Psoas muscle (tissue), 8 donors: ENCODE measurements at places on chromosomes 1 and 21. TPM values are rescaled to one million over a fixed set of nuclear protein-coding genes. Genes with fewer than 3 reads are reported as not detected.

GRCh38 chr1:114154963-114155322, 1.3 kb upstream of the SYT6 start:
- no peak overlapping the region for H3K27ac ChIP-seq
- DNase-seq: no peak
- peaks cover 20% of the 10 kb centered on the region for H3K4me1 ChIP-seq
- peaks cover 60% of the 10 kb centered on the region for H3K27me3 ChIP-seq
- H3K4me3 ChIP-seq: peak overlapping the region; percentile 31
- no peaks in the 10 kb centered on the region for H3K36me3 ChIP-seq

GRCh38 chr1:1554926-1555915, 14.8 kb upstream of the TMEM240 start:
- H3K4me1 ChIP-seq: peaks cover 30% of the 10 kb centered on the region
- peak overlapping the region; percentile 14 for H3K4me3 ChIP-seq
- no peak for DNase-seq

- no peak for DNase-seq
- H3K27ac ChIP-seq: no peak overlapping the region
- peaks cover 5% of the 10 kb centered on the region for H3K27me3 ChIP-seq
- H3K4me3 ChIP-seq: no peak overlapping the region
Observed at GRCh38 chr1:28815533-28816185, 3.7 kb downstream of the OPRD1 start.

- peaks cover 13% of the 10 kb centered on the region for H3K4me1 ChIP-seq
- H3K4me3 ChIP-seq: no peak overlapping the region
- DNase-seq: no peak
- H3K27ac ChIP-seq: no peak overlapping the region
- no peaks in the 10 kb centered on the region for H3K36me3 ChIP-seq
Observed at GRCh38 chr1:221574529-221574928, 167.4 kb downstream of the DUSP10 start.

DNA sequence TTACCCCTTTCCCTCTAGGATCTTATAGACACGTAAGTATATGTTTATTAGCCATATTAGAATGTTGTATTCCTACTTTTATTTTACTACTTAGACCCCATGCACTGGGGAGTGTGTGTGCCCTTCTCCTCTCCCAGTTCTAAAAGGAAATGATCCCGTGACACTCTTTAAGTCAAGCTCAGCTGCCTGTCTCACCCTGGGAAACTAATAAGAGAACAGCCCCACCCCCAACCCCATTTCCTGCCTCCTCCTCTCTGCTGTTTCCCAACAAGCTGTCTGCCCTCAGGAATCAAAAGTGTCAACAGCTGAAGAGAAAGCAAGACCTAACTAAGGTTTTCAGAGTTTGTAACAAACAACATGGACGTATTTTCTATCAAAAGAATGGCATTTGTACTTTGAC, 92.6 kb upstream of the VAV3 start:
- no peak overlapping the region for H3K4me3 ChIP-seq
- no peak for DNase-seq
- no peak overlapping the region for H3K27ac ChIP-seq
- no peaks in the 10 kb centered on the region for H3K36me3 ChIP-seq
- H3K4me1 ChIP-seq: no peaks in the 10 kb centered on the region
- H3K27me3 ChIP-seq: no peaks in the 10 kb centered on the region

DNA sequence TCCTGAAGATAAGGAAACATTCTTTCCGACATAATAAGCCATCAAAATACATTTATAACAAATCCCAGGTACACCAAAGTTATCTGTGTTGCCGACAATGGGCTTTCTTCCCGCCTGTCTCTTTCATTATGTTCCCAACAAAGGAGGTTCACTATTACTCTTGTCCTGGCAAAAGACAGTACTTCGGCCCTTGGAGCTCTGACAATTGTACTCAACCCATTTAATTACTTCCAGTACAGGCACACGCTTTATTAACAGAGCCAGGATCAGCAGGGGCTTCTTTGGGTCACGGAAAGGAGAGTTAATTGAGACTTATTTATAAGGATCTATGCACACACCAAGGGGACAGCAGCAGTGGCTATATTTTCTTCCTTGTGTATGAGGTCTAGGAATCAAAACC, 46.6 kb upstream of the DUSP10 start:
- H3K36me3 ChIP-seq: no peaks in the 10 kb centered on the region
- no peak for DNase-seq
- no peak overlapping the region for H3K27ac ChIP-seq
- no peaks in the 10 kb centered on the region for H3K4me1 ChIP-seq

DNA sequence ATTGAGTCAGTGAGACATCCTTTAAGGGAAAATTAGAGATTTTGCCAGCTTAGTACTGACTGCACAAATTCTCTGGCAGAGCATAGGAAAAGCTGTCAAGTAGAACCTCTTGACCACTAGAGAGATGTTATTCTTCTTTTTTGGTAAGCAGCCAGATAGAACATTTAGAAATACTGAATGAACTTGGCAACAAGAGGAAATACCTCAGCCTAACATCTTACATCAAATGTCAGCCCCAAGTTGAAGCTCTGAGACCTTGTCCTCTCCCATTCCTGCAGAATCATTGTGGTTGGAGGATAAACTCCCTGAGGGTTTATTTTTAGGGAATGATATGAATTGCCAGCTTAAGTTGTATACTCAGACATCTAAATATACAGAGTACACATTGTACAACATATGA, 53.5 kb downstream of the MIGA1 start:
- no peaks in the 10 kb centered on the region for H3K27me3 ChIP-seq
- H3K4me3 ChIP-seq: peak overlapping the region; percentile 35
- peaks cover 72% of the 10 kb centered on the region for H3K4me1 ChIP-seq
- H3K27ac ChIP-seq: peak overlapping the region; percentile 98

- no peak for DNase-seq
- no peaks in the 10 kb centered on the region for H3K4me1 ChIP-seq
- no peak overlapping the region for H3K4me3 ChIP-seq
- H3K36me3 ChIP-seq: no peaks in the 10 kb centered on the region
Observed at GRCh38 chr1:206495493-206496046, 11.8 kb upstream of the RASSF5 start.

DNA sequence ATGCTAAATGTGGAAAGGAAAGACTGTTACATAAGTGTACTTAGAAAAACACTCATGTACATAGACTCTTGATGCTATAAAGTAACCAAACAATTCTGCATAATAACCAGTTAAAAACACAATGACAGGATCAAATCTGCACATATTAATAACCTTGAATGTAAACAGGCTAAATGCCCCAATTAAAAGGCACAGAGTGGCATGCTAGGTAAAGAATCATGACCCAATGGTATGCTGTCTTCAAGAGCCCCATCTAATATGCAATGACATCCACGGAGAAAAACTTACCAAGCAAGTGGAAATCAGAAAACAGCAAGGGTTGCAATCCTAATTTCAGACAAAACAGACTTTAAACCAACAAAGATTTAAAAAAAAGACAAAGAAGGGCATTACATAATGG, 644.8 kb upstream of the PKN2 start:
- H3K27ac ChIP-seq: no peak overlapping the region
- no peak overlapping the region for H3K4me3 ChIP-seq
- no peaks in the 10 kb centered on the region for H3K4me1 ChIP-seq
- H3K36me3 ChIP-seq: no peaks in the 10 kb centered on the region
- DNase-seq: no peak
- no peaks in the 10 kb centered on the region for H3K27me3 ChIP-seq

GRCh38 chr21:43639470-43640353, 19.6 kb downstream of the HSF2BP start:
- H3K4me3 ChIP-seq: no peak overlapping the region
- H3K27me3 ChIP-seq: no peaks in the 10 kb centered on the region
- no peak for DNase-seq

DNA sequence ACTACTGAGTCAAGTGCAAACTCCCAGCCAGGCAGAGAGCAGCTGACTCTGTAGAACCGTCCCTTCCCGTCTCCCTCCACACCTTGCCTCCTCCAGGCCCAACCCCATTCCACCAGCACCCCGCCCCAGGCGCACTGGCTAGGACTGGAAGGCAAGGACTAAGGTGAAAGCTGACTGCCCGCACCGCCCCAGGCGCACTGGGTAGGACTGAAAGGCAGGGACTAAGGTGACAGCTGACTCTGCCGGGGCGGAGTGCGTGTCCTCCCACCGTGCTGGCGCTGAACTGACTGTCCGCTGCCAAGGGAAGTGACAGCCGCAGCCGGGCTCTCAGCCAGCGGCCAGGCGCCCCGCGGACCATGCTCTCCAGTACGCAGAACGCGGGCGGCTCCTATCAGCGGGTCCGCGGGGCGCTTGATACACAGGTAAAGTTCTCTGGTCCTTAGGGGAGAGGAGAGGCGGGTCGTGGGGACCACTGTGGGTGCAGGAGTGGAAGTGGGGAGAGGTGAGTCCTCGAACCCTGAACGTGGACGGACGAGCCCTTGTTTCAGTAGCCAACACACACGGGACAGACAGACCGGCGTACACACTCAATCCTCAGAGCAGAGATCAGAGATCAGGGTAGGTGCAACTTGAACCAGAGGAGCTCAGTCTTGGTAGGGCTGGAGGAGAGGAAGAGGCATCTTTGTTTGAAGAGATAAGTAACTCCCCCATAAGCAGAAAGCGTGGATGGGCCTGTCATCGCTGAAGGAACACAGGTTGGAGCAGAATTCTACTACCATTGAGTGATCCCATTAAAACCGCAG, 58.0 kb downstream of the RBM11 start:
- H3K27ac ChIP-seq: no peak overlapping the region
- H3K4me1 ChIP-seq: no peaks in the 10 kb centered on the region
- no peaks in the 10 kb centered on the region for H3K27me3 ChIP-seq
- H3K36me3 ChIP-seq: no peaks in the 10 kb centered on the region
- peak; percentile 70 for DNase-seq

- H3K36me3 ChIP-seq: no peaks in the 10 kb centered on the region
- no peak overlapping the region for H3K4me3 ChIP-seq
- H3K4me1 ChIP-seq: no peaks in the 10 kb centered on the region
Observed at GRCh38 chr1:33852711-33853110, 11.2 kb upstream of the HMGB4 start.

DNA sequence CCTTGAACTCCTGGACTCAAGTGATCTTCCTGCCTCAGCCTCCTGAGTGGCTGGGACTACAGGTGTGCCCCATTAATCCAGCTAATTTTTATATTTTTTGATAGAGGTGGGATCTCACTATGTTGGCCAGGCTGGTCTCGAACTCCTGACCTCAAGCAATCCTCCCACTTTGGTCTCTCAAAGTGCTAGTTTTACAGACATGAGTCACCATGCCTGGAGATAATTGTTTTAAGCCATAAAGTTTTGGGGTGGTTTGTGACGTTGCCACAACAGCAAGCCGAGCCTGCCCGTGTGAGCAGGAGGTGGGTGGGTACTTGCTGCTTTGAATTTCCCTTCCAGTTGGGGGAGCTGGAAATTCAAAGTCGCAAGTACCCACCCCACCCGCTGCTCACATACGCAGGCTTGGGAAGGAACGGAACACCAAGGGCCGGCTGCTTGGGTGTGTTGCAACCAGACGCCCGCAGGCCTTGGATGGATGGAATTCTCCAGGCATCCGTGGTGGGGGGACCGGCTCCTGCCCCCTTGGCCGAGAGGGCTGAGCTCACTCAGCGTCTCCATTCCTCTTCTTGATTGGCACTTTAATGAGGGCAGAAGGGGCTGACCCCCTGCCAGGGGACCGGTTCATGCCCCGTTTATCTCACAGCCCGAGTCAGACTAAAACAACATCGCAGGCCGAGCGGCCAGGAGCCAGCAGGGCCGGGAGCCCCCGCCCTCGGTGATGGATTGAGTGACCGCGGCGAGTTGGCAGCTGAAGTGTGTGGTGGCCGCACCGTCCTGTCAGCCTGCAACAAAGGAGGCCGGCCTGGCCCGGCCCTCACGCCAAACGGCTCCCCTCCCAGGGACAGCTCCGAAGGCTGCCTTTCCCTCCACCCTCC, 78.1 kb downstream of the DHRS3 start:
- no peaks in the 10 kb centered on the region for H3K27me3 ChIP-seq
- H3K4me3 ChIP-seq: peak overlapping the region; percentile 53
- H3K36me3 ChIP-seq: no peaks in the 10 kb centered on the region

DNA sequence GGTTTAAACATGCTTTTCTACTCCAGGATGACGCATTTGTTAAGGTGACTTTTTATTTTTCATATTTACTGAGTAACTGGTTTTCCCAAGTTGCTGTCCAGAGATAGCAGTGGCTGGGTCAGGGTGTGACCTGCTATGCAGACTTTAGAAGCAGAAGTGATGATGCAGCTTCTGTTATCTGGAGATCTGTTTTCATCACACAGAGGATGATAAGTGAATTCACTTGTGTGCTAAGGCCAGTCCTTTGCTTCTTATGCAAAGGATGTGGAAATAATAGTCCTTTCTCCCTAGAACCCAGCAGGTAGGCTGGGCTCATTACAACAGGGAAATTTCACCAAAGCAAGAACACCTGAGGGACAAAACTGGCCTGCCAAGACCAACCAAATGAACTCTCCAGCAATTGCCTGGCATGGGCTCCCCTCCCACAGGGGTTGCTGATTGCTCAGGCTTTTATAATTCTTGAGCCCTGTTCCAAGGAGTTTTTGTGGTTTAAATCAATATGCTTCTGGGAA, 97.8 kb upstream of the LPGAT1 start:
- H3K27ac ChIP-seq: no peak overlapping the region
- H3K27me3 ChIP-seq: no peaks in the 10 kb centered on the region
- H3K4me3 ChIP-seq: no peak overlapping the region
- no peaks in the 10 kb centered on the region for H3K36me3 ChIP-seq
- no peak for DNase-seq

DNA sequence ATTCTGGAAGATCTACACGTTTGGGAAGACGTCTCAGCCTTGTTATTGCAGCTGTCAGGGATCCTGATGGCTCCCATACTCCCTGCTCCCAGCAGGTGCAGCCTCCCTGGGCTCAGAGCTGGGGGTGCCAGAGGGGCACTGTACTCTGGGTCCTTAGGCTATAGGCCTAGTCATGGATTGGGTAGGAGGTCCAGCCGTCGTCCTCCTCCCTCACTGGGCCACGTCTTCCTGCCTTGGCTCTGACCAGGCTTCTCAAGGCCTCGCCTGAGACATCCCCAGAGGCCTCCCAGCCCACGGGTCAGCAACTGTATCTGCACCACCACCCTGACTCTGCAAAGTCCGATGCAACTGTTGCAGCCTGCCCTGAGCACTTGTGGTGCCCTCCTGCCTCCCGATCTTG, 18.2 kb downstream of the MYOM3 start:
- H3K36me3 ChIP-seq: peaks cover 4% of the 10 kb centered on the region
- H3K27ac ChIP-seq: no peak overlapping the region
- H3K4me1 ChIP-seq: peaks cover 24% of the 10 kb centered on the region
- DNase-seq: no peak

GRCh38 chr21:35428001-35428320, 378.9 kb upstream of the RUNX1 start:
- peak overlapping the region; percentile 47 for H3K27ac ChIP-seq
- no peaks in the 10 kb centered on the region for H3K27me3 ChIP-seq
- no peak overlapping the region for H3K4me3 ChIP-seq
- H3K36me3 ChIP-seq: no peaks in the 10 kb centered on the region
- no peaks in the 10 kb centered on the region for H3K4me1 ChIP-seq
- DNase-seq: no peak

GRCh38 chr1:233364695-233365539, 37.4 kb downstream of the MAP3K21 start:
- H3K4me1 ChIP-seq: no peaks in the 10 kb centered on the region
- no peak overlapping the region for H3K4me3 ChIP-seq
- H3K27ac ChIP-seq: no peak overlapping the region
- H3K36me3 ChIP-seq: no peaks in the 10 kb centered on the region

GRCh38 chr1:168507828-168508227, 36.0 kb downstream of the XCL2 start:
- no peaks in the 10 kb centered on the region for H3K36me3 ChIP-seq
- no peaks in the 10 kb centered on the region for H3K27me3 ChIP-seq
- no peak for DNase-seq
- no peak overlapping the region for H3K27ac ChIP-seq

The HNRNPCL1 gene
- total RNA-seq: not detected

The SEC16B gene
- 1.6 TPM for total RNA-seq

The USF1 gene
- total RNA-seq: 38.1 TPM

The IL12RB2 gene
- 3.3 TPM for total RNA-seq

The GPX7 gene
- 9.6 TPM for total RNA-seq

The RXFP4 gene
- not detected for total RNA-seq

The ALX3 gene
- not detected for total RNA-seq

The RPE65 gene
- total RNA-seq: not detected
